Keratinocyte (primary cell): ENCODE measurements at places on chromosomes 4 and X.

DNA sequence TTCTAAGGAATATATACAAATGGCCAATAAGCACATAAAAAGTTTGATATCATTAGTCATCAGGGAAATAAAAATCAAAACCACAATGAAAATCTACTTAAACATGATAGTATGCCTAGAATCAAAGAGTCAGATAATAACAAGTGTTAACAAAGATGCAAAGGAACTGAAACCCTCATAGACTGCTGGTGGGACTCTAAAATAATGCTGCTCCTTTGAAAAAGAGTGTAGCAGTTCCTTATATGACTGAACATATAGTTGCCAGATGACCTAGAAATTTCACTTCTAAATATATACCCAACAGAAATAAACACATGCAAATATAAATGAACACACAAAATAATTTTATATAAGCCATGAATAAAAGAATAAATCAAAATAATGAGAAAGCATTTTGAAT is 205.1 kb upstream of the CTSO start:
- no peak overlapping the region for H3K27ac ChIP-seq
- H3K4me3 ChIP-seq: no peak overlapping the region
- no peaks in the 10 kb centered on the region for H3K4me1 ChIP-seq
- no peaks in the 10 kb centered on the region for H3K27me3 ChIP-seq
- no peaks in the 10 kb centered on the region for H3K36me3 ChIP-seq
- DNase-seq: no peak

GRCh38 chr4:177119021-177119471 is 190.6 kb upstream of the NEIL3 start:
- no peak for DNase-seq
- no peak overlapping the region for H3K4me3 ChIP-seq
- H3K27me3 ChIP-seq: no peaks in the 10 kb centered on the region
- H3K4me1 ChIP-seq: peaks cover 6% of the 10 kb centered on the region
- H3K27ac ChIP-seq: no peak overlapping the region

DNA sequence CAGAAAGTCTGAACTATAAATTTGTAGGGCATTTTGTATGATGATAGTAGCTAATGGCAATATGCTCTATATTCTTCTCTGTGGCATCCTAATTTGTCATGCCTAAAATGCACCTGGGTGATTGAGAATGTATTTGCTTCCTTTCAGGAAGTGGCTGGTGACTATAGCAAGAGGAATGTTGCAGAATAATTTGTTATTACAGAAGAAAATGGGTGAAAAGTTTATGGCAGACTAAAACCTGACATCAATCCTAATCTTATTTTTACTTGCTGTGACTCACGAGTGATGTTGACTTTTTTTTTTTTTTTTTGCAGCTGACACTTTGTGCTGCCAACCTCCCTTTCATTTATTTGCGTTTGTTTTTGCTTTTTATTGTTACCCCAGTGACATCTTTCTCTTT is 141.1 kb downstream of the MSL3 start:
- peaks cover 20% of the 10 kb centered on the region for H3K4me1 ChIP-seq
- H3K27ac ChIP-seq: no peak overlapping the region
- DNase-seq: peak; percentile 50

DNA sequence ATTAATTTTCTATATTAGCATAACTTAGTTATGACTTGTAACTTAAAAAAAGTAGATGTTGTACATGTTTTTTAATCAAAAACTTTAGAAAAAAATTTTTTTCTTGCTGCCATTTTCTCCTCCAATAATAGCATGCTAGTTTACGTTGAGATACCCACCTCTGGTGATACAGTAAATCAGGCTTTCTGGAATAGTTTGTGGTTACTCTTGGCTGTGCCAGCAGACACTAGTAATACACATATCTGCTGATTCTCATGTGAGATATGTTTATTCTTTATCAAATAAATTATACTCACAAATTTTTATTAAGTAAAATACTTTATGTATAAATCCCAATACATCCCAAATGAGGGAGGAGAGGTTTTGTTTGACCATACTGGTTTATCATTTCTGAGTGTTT is 117.3 kb downstream of the KLHL8 start:
- no peaks in the 10 kb centered on the region for H3K27me3 ChIP-seq
- no peak for DNase-seq
- H3K4me3 ChIP-seq: no peak overlapping the region
- H3K27ac ChIP-seq: peak overlapping the region; percentile 79
- peaks cover 2% of the 10 kb centered on the region for H3K36me3 ChIP-seq

- no peaks in the 10 kb centered on the region for H3K27me3 ChIP-seq
- no peaks in the 10 kb centered on the region for H3K36me3 ChIP-seq
- H3K4me1 ChIP-seq: no peaks in the 10 kb centered on the region
- no peak overlapping the region for H3K4me3 ChIP-seq
- H3K27ac ChIP-seq: no peak overlapping the region
These were observed 6.9 kb upstream of the TRIM2 start for GRCh38 chr4:153197301-153197700.

GRCh38 chr4:87950936-87951511 is 24.5 kb upstream of the SPP1 start:
- no peaks in the 10 kb centered on the region for H3K27me3 ChIP-seq
- H3K4me1 ChIP-seq: no peaks in the 10 kb centered on the region
- no peak overlapping the region for H3K4me3 ChIP-seq
- no peaks in the 10 kb centered on the region for H3K36me3 ChIP-seq
- no peak overlapping the region for H3K27ac ChIP-seq

DNA sequence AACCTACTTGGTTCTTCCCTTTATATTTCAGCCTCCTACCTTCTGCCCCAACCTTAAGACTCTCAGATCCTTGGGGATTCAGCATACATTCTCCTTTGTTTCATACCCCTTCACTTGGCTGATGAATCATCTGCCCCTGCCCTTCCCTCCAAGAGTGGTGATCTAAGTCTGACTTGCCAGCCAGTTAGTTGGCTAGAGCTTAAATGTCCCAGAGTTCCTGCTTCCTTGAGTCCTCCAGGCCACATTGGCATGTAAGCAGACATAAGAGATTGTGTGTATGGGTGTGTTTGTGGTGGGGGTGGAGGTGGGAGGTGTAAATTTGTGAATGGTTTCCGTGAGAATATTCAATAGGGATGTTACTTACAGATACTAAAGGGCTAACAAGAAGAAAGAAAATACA is 3.7 kb upstream of the TEX13D start:
- H3K36me3 ChIP-seq: no peaks in the 10 kb centered on the region
- H3K4me1 ChIP-seq: peaks cover 3% of the 10 kb centered on the region
- no peak overlapping the region for H3K27ac ChIP-seq
- H3K27me3 ChIP-seq: no peaks in the 10 kb centered on the region
- no peak overlapping the region for H3K4me3 ChIP-seq
- peak; percentile 50 for DNase-seq

DNA sequence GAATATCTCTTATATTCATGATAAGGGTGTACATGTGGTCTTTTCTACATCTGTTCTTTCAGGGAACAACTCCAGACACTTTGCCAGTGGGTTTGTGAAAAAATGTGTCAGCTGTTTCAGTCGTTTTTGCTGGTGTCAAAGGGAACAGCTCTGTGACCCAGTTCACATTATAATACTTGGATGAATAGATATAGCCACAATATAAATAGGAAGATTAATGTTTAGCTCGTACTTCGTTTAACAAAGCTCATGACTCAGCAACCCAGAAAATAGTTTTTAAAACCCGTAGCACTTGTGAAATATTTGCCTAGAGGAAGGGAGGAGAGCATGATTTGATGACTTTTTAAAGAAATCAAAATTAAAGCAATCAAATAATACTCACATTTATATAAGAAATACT is 7.9 kb downstream of the LIAS start:
- no peaks in the 10 kb centered on the region for H3K27me3 ChIP-seq
- H3K4me1 ChIP-seq: no peaks in the 10 kb centered on the region
- peaks cover 4% of the 10 kb centered on the region for H3K36me3 ChIP-seq
- H3K27ac ChIP-seq: no peak overlapping the region

- no peak overlapping the region for H3K4me3 ChIP-seq
- no peak for DNase-seq
- no peaks in the 10 kb centered on the region for H3K27me3 ChIP-seq
- H3K36me3 ChIP-seq: no peaks in the 10 kb centered on the region
- H3K27ac ChIP-seq: peak overlapping the region; percentile 86
These were observed 39.4 kb upstream of the AFAP1 start for GRCh38 chr4:7978907-7979651.

GRCh38 chr4:57550198-57550597 is 440.0 kb upstream of the IGFBP7 start:
- H3K36me3 ChIP-seq: no peaks in the 10 kb centered on the region
- no peaks in the 10 kb centered on the region for H3K27me3 ChIP-seq
- no peaks in the 10 kb centered on the region for H3K4me1 ChIP-seq
- H3K4me3 ChIP-seq: no peak overlapping the region
- H3K27ac ChIP-seq: no peak overlapping the region
- DNase-seq: no peak

GRCh38 chr4:174526731-174527130 is 4.4 kb upstream of the HPGD start:
- no peak overlapping the region for H3K4me3 ChIP-seq
- H3K4me1 ChIP-seq: peaks cover 9% of the 10 kb centered on the region
- no peaks in the 10 kb centered on the region for H3K36me3 ChIP-seq

DNA sequence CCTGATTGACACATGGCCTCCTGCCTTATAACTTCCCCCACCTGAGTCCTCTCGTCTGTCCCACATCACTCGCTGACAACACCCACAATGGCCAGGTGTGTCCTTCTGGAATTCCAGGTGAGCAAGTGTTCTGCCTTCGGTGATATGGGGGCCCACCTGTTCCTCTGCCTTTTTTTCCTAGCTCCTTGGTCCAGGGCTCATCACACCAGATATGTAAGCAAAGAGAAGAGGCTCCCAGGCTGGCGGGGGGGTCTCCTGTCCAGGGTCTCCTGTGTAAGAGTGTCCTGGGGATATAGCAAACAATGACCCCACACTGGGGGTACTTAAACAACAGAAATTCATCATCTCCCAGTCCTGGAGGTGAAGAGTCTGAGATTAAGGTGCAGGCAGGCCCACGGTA is 25.2 kb downstream of the P2RY8 start:
- H3K36me3 ChIP-seq: no peaks in the 10 kb centered on the region
- no peaks in the 10 kb centered on the region for H3K4me1 ChIP-seq
- no peak overlapping the region for H3K27ac ChIP-seq
- no peak overlapping the region for H3K4me3 ChIP-seq
- no peaks in the 10 kb centered on the region for H3K27me3 ChIP-seq
